ENCODE measurements at places on chromosomes 13 and 19.

DNA sequence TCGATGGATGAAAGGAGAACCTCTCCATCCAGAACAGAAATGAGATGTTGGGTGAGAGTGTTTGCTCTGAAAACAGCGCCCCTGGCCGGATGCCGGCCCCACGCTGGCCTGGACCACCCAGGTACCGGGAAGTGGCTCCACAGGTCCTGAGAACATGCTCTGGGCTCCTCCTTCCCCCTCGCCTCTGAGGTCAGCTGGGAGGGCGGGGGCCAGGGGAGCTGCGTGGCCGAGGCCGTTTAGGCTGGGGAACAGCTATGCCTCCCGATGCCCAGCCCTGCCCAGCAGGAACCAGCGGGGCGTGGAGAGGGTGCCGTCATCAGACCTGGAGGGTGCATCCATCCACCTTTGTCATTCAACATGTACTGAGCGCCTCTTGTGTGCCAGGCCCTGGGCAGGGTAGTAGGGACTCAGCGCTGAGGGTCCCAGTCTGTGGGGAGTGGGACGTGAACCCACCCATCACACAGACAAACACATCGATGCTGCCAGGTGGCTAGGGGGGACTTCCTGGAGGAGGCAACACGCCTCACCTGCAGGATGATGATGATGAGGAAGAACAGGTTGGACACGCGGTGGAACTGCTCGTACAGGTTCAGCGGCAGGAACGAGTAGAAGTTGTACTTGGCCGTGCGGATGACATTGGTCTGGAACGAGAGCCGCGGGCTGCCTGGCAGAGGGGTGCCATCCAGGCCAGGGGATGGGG, 4.2 kb downstream of the ATP8B3 start:
- DNase-seq = no peak

DNA sequence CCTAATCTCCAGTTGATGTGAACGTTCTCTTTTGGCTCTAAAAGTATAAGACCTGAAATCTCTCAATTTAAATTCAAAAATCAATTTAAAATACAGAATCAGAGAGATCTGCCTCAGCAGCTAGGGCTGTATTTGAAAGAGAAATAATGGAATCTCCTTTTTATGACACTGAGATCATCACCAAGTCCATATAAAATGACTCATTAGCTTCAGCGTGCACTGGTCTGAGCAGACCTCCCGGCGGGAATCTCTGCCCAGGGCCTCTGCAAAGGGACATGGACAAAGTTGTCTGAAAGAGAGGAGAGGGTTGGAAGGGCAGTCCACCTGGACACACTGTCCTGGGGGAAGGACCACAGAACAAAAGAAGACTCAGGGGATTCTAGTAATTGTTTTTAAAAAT, 855.6 kb downstream of the EFNB2 start:
- no peak for DNase-seq

GRCh38 chr13:109154966-109155761, 525.8 kb downstream of the MYO16 start:
- DNase-seq = no peak

DNA sequence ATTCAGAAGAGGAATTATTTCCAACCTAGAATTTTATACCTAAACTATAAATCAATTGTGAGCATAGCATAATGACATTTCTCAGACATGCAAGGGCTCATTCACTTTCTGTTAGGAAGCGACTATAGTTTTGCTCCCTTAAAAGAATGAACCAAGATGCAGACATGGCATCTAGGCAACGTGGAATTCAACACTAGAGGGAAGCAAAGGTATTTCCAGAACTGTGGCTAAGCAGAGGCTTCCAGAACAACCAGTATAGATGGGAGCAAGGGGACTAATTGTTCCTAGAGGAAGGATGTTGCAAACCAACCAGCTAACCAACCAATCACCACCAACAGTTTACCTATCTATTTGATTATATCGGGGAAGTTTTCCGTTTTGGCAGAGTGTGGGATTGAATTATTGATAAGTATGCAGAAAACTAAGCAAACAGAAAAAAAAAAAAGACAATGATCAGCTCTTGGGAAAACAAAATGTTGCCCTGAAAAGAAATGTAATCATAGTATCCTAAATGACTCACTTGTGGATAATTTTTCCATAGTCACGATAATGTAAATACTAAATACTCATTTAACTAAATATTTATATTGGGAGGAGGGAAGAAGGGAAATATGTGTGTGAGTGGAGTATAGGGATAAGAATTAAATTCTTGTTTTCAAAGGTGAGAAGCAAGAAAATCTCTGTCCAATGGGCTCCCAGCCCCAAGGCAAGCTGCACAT, 21.1 kb downstream of the ARL11 start:
- no peak for DNase-seq

- DNase-seq = no peak
These were observed 1.9 kb downstream of the PEX11G start for GRCh38 chr19:7486923-7487322.

- no peak for DNase-seq
These were observed 923.5 kb downstream of the UQCRFS1 start for GRCh38 chr19:28289295-28290063.

Data from activated CD8-positive, alpha-beta memory T cell treated with anti-CD3 and anti-CD28 coated beads, Interleukin-2, amount 50 U/mL, for 48 hours (primary cell).